Activated CD8-positive, alpha-beta memory T cell treated with anti-CD3 and anti-CD28 coated beads, Interleukin-2, amount 50 U/mL, for 4 hours (primary cell): ENCODE measurements at places on chromosomes 16 and 17.

- no peak for DNase-seq
These were observed 274.6 kb downstream of the HS3ST3B1 start for GRCh38 chr17:14575471-14575953.

DNA sequence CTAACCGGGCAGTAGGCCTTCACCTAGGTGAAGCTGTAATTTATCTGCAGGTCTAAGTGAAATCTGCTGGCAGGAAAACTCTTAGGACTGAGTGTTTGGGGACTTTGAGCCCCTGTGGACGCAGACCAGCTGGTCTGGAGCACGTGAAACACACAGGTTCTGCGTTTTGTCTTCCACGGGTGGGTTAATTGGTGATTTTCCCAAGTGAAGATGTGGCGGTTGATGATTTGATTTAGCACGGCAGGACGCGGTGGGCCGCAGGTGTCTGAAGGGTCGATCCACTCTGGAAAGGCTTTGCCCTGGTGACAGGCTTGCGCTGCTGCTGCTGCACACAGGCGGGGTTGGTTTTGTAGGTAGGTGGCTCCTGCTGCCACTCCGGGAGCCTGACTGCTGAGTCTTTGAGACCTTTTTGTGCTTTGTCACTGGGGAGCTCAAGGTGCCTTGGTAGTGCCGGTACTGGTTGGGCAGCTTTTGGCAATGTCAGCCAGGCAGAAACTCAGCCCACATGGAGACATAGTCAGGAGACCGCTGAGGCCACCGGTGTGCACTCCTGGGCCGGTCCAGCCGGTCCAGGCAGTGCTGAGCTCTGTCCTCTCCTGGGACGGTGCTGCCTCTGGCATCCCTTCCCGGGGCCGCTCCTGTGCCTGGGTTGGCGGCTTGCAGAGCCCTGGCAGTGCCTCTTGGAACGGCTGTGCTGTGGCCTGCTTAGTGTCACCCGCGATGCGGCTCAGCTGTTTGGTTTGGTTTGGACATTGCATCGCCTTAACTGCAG is 2.3 kb downstream of the BAIAP2 start:
- DNase-seq = no peak

- no peak for DNase-seq
These were observed 4.4 kb downstream of the CFAP97D1 start for GRCh38 chr17:43784628-43785101.

DNA sequence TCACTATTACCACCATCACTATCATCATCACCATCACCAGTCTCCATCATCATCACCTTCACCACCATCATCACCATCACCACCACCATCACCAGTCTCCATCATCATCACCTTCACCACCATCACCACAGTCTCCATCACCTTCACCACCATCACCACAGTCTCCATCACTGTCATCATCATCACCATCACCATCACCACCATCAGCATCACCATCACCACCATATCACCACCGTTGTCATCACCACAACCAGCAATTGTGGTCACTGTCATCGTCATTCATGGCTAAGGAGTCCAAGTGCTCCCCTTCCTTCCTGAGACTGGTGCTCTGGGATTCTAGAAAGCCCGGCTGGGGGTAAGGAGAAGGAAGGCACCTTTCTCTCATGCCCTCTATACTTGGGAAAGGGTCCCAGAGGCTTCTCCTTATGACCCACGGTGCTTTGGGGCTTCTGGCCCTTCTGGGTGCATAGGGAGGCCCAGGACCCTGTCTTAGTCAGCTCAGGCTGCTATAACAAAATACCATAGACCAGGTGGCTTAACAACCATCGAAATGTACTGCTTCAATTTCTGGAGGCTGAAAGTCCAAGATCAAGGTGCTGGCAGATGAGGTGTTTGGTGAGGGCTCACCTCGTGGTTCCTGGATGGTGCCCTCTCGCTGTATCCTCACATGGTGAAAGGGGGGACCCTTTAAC is 93.4 kb upstream of the GSE1 start:
- no peak for DNase-seq

GRCh38 chr16:10521681-10522274 is 58.6 kb downstream of the EMP2 start:
- peak; percentile 32 for DNase-seq

DNA sequence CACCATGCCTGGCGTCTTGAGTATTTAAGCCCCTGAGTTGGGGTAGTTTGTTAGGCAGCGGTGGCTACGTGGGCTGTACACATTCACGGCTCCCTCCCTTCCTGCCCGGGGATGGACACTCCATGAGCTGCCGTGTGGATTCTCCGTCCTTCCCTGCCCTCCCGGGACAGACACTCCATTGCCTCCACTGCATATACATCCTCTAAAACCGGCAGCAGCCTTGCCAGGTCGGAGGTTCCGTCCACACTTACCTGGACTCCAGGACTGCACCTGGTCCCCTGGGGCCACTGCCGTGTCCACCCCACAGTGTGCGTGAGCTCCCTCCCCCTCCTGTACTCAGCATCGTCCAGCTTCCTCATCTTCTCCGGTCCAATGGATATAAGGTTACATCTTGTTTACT is 3.5 kb upstream of the SPATA2L start:
- peak; percentile 13 for DNase-seq

DNA sequence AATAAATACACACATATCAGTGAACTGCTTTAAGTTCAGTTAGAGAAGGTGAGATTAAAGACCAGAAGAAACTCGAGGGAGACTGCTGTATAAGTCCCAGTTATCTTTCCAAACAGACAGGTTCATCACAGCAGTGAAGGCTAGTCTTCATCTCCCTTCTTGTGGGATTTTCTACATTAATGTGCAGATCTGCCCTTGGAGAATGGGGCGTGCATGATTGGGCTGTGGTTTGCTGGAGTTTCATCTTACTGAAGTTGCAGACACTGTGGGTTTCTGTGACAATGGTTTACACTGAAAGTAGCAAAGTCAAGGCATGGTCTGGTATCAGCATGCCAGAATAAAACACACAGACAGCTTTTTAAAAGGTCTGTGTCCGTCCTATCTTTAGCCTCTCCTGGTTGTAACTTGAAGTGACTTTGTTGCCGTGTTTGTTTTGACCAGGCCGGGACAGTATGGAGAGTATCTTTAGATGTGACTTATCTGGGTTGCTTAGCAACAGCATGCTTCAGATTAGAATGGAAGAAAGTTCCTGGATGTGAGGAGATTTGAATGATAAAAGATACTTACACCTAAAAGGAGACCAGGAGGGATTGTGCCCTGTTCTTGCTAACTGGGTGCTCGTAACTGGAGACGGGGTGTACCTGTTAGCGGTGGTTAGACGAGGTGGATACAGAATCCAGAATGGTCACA is 16.1 kb downstream of the NAA60 start:
- no peak for DNase-seq
